Substantia nigra (tissue), 51 donors: ENCODE measurements at places on chromosomes 4 and X.
A peak's percentile ranks its signal among the peaks of the same experiment; 100 is the strongest.

DNA sequence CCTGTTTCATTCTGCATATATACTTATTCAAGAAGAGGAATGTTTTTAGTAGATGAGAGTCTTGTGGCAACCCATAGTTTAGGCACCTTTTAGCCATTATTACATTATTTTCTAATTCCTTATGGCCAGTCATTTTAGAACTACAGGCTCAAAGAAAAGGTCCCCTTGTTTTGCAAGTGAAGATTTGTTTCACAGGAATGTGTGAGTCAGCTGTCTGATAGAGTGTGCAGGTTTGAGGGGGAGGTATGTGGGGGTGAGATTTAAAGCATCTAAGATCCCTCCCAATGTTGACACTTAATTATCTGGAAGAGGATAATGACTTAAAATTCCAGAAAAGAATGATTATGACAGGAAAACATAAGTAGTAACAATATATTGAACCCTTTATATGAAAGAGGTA is 495.6 kb downstream of the KCNIP4 start:
- DNase-seq, result no peak

- DNase-seq, result no peak
Measured at GRCh38 chr4:183995570-183995969, 90.5 kb downstream of the STOX2 start.

DNA sequence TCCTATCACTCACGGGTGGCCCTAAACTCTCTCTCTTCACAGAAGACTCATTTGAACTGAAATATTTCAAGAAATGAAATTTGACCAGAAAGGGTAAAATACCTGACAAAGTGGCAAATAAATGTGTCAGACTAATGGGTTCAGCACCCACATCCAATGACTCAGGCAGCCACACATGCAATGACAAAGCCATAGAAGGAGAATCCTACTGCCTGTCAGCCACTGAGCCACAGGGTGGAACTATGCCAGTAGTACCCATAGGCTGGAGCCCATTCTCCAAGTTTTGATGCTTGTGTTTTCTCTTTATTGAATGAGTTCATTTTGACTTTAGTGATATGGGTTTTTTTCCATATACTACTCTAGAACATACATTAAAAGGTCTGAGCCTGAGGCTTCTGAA is 179.0 kb downstream of the BEND2 start:
- DNase-seq, result no peak

GRCh38 chr4:113636877-113637276 is 124.7 kb downstream of the CAMK2D start:
- DNase-seq, result no peak

- no peak for DNase-seq
Measured at GRCh38 chr4:40446839-40447238, 111.7 kb downstream of the CHRNA9 start.

DNA sequence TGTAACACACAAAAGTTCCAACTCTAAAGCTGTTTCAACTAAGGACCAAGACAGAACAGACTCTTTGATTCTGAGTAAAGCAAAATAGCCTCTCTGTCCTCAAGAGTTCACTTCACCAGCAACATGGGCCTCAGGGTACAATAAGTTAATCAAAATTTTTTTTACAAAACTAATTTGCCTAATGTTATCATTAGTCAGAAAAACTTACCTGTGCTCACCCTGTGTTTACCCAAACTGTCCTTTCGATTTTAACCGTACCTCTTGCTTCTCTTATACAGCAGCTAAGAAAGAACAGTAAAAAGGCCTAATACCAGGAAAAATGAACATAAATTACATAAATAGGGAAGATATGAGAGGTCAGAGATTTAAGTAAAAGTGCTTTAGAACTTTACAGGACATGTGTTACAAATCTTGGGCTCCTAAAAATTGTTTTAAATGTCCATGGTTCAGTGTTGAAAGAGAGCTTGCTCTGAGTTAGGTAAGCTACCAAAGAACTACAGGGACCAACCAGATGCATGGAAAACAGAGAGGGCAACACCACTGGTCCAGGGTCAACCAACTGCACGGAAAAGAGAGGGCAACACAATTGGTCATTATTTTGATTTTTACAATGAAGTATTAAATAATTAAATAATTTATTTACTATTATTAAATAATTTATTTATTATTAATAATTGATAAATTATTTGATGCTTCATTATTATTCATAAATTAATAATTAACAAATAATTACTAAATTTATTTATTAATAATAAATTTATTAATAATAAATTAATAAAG is 73.1 kb downstream of the FAT1 start:
- no peak for DNase-seq

- no peak for DNase-seq
Measured at GRCh38 chr4:183887351-183887750, 17.8 kb upstream of the STOX2 start.

GRCh38 chrX:94302446-94302845 is 628.4 kb downstream of the FAM133A start:
- DNase-seq, result no peak

- DNase-seq, result no peak
Measured at GRCh38 chrX:39206399-39207145, 405.3 kb downstream of the MID1IP1 start.

DNA sequence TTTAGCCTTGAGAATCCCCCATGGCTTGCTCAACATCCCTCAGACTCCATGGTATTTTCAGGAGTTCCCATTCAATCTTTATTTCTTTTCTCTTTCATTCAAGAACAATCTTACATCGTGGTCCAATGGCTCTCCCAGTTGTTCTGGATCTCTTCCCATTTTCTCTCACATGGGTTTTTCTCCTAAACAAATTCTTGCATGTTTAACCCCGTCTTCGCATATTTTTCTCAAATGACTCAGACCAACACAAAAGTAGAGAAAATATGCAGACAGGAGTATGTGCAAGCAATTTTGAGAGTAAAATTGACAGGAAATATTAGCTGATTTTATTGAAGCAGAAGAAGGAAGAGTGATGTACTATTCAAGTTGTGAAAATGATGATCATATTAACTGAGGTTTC is 396.4 kb upstream of the TRAM1L1 start:
- no peak for DNase-seq

DNA sequence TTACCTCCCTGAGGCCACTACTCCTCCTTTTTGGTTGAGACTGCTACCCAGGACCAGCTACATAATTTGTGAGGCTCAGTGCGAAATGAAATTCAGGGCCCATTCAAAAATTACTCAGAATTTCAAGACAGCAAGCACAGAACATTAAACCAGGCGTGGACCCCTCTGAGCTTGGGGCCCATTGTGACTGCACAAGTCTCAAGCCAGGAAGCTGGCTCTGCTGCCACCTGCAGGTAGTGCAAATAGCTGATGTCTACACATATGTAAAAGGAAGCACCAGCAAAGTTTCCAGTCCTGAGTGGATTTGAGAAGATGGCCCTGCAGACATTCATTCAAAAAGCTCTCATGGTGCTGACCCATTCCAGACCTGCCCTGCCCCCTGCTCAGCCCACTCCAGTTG is 213.4 kb upstream of the LNX1 start:
- peak; percentile 38 for DNase-seq

DNA sequence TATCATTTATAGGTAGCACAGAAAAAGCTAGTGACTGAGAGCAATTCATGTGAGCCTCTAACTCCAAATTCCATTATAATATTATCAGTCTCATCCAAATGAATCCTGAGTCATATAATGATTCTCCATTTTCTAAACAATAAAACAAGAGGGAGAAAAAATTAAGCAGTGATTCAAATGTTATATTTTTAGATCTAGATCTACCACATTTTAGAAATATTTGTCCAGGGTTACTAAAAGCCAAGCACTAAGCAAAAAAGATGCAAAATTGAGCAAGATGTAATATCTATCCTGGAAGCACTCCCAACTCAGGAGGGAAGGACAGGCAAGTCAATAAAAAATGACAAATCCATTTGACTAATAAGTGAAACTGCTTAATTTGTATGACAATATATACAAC is 172.8 kb downstream of the FBXW7 start:
- no peak for DNase-seq

DNA sequence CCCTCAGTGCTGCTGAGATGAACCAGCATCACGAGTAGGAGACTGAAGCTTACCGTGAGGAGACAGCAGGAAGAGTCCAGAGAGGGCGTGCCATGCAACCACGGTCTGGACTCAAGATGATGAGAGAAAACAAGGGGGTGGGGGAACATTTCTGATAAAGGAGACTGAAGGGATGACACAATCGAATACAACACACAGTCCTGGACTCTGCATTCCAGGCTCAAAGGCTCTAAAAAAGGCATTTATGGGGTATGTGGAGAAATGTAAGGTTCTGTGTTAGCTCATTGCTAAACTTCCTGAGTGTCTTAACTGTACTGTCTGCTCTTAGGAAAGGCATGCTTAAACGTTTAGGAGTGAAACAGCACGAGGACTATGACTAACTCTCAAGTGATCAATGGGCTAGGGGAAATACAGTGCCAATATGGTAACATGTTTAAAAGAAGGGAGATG is 20.6 kb upstream of the IRAK1 start:
- DNase-seq, result no peak

- DNase-seq, result no peak
Measured at GRCh38 chr4:173273941-173274340, 60.2 kb downstream of the HMGB2 start.

- no peak for DNase-seq
Measured at GRCh38 chrX:10756441-10756840, 136.1 kb upstream of the MID1 start.

- DNase-seq, result no peak
Measured at GRCh38 chrX:1417921-1418771, 26.2 kb upstream of the SLC25A6 start.

DNA sequence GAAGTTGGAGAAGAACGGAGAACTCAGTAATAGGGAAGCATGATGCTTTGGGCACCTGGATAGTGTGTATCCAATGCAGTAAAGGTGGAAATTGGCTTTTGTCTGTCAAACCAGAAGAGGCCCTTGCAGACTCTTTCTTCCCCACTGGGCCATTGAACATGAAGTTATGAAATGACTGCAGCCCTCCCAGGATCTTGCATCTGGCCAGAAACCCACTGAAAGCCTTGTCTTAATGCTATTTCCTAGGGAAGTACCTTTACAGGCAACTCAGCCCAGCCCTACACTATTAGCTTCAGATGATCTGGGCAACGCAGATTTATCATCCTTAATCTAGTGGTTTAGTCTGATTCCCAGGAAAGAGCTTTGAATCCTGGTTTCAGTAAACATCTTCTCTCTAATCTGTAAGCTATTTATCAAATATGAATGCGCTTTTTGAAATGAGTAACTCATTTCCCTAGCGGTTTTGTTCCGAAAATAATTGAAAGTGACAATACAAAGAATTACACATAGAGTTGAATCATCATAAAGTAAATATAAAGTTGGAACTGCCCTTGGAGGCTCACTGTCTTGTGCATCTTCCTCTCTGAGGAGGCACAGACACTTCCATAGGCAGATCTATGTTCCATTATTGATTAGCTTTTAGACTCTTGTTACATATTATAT is 464.1 kb downstream of the IDS start:
- no peak for DNase-seq

DNA sequence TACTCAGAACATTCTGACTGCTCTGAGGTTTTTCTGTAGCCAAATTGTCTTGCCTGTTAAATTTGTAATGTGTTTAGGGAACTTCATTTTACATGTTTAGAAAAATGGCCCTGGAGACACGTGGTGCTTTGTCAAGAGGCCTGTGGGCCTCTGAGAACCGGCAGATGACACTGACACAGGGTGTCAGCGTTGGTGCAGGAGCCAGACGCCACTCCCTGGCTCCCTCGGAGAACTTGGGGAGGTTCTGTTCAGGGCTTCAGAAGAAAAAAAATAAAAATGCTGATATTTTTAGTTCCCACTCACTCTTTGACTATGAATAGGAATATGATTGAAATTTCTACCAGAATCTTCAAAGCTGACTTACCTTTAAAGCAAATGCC is 190.9 kb upstream of the GATB start:
- no peak for DNase-seq

DNA sequence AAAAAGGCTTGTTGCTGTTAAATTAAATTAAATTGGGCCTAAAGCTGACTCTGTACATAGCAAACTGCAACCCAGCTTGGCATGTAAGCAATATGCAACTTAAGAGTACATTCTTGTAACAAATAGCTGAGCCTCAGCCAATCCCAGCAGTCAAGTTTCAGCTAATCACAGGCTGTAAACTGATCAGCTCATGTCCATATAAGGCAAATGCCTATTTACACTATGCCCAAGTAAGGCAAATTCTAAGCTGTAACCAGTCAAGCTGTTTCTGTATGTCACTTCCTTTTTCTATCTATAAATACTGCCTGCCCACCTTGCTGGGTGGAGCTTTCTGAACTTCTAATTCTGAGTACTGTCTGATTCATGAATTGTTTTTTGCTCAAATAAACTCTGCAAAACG is 429.1 kb upstream of the FTHL17 start:
- no peak for DNase-seq

GRCh38 chrX:133783274-133783673 is 202.1 kb downstream of the GPC3 start:
- no peak for DNase-seq

DNA sequence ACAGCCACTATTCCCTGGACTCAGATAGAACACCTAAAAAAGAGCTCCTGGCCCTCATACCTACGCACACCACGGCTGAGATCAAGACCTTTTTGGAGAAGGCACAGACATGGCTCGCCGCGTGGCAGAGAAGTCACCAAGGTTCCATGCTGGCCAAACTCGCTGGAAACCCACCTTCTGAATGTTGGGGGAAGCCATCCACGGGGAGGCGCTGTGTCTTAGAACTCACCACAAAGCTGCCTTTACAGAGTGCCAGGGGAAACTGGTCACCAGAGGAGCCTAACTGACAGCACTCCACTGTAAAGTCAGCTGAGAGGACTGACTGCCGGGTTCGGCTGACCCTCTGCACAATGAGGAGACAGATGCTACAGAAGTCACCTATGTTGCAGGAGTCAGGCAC is 97.9 kb downstream of the NEUROG2 start:
- DNase-seq, result no peak

DNA sequence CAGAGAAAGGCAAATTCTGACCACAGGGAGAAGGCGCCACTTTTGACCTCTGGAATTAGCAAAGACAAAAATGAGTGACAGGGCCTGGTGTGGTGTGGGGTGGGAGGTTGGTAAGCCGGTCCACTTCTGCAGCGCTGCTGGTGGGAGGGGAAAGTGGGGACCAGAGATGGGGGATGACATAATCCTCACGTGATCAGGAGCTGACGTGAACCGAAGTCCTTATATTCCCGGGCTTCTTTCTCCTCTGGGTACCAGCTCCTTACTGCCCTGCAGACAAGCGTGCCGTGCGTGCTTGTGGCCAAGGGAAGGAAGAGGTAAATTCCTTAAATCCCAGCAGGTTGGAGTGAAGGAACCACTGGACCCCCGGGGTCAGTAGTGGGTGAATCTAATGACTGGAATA is at the start of gene TCEAL7:
Gene TCEAL7, plus strand, starts transcription at position 249 of the 400 bp plus-strand sequence. CDS start 1,165 bp downstream, outside the sequence.
- peak; percentile 78 for DNase-seq

DNA sequence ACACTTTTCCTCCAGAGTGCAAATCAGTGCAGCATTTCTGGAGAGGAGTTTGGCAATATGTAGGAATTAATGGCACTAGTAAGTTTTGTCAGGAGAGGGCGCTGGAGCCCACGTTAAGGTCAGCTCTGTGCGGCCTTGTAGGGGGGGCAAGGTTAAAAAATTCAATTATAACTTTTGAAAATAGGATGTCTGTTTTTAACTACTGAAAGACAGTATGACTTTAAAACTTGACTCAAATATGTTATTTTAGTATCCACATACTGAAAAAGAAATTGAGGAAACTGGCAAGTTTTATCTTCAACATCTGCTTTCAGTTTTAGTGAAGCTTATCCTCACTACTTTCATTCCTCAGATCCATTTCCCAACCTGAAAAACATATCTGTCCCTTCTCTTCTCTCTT is 30.9 kb upstream of the HSD17B13 start:
- DNase-seq, result peak; percentile 2

GRCh38 chrX:154351183-154352011 is 23.0 kb downstream of the FLNA start:
- no peak for DNase-seq
